T follicular helper cell (primary cell): ENCODE measurements at places on chromosomes 11 and 22.
A peak's percentile ranks its signal among the peaks of the same experiment; 100 is the strongest.

GRCh38 chr11:20037396-20038153 lies 122.7 kb downstream of the DBX1 start:
- DNase-seq: no peak

DNA sequence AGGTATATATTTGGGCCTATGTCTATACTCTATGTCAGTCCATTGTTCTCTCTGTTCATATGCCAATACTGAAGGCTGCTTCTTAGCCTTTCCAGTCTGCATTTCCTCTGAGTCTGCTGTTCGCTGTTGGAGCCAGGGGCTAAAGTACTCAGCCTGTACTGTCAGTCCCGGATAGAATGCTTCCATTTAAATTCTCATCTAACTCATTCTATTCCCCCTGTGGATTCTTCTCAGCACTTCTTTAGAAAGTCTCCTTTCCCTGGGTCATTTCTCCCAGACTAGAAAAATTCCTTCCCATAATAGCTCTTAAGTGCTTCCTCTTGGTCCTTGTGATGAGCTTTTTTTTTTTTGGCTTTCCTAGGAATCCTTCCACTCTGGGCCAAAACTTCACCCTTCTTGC lies 293.1 kb downstream of the KIRREL3 start:
- no peak for DNase-seq

- DNase-seq: no peak
Observed at GRCh38 chr22:28884747-28885350, 1.5 kb downstream of the ZNRF3 start.

DNA sequence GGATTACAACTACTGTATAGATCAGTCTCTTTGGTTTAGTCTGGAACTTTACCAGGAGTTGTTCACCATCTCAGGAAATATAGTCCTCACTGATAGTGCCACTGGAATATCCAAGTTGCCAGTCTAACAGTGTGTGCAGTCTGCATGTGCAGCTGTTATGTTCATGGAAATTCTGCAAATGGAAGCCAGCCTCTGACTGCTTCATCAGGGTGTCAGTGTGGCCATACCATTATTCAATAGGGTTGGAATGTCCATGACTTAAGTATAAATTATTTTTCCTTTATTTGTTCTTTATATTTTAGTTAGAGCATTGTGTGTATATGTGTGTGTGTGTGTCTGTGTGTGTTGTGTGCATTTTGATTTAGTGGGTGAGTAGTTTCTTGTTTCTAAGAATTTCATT lies 51.8 kb downstream of the C11orf96 start:
- no peak for DNase-seq

- DNase-seq: no peak
Observed at GRCh38 chr11:73856031-73856567, 20.5 kb downstream of the COA4 start.

DNA sequence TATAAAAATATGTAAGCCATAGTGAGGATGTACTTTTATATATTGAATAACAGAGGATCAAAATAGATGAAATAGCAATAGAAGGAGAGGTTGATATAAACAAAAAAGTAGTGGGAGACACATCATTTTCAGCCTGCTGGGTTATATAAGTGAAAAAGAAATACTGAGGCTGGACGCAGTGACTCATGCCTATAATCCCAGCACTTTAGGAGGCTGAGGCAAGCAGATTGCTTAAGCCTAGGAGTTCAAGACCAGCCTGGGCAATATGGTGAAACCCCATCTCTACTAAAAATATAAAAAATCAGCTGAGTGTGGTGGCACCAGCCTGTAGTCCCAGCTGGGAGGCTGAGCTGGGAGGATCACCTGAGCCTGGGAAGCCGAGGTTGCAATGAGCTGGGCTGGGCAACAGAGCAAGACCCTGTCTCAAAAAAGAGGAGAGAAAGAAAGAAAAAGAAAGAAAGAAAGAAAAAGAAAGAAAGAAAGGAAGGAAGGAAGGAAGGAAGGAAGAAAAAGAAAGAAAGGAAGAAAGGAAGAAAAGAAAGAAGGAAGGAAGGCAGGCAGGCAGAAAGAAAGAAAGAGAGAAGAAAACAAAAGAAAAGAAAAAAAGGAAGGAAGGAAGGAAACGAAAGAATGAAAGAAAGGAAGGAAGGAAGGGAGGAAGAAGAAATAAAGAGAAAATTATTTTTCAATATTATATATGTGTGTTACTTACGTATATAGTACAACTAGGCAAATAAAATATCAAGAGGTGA lies 7.0 kb upstream of the P2RY2 start:
- DNase-seq: no peak

GRCh38 chr11:2220173-2220771 lies 48.7 kb upstream of the TH start:
- DNase-seq: no peak

DNA sequence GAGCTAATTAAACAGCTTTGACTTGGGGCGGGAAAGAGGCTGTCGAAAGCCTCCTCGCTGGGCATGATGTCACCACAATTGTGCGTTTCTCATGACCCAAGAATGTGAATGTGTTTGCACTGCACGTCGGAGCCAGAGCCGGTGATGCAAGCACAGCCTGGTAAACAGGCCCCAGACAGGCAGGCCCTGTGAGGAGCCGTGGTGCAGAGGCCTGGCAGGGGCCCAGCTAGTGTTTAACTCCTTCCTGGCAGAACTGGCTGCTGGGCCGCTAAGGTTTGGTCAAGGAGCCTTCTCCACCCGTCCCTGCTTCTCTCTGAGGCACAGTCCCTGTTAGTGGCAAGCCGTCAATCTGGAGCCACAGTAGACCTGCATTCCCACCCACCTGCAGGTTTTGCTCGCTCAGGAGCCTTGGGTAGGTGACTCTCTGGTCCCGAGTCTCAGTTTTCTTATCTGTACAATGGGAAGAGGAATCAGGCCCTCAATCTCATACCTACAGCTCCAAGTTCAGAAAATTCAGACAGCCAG lies 25.4 kb upstream of the SMTN start:
- no peak for DNase-seq

GRCh38 chr11:117953024-117953671 lies 23.9 kb upstream of the TMPRSS13 start:
- peak; percentile 15 for DNase-seq

DNA sequence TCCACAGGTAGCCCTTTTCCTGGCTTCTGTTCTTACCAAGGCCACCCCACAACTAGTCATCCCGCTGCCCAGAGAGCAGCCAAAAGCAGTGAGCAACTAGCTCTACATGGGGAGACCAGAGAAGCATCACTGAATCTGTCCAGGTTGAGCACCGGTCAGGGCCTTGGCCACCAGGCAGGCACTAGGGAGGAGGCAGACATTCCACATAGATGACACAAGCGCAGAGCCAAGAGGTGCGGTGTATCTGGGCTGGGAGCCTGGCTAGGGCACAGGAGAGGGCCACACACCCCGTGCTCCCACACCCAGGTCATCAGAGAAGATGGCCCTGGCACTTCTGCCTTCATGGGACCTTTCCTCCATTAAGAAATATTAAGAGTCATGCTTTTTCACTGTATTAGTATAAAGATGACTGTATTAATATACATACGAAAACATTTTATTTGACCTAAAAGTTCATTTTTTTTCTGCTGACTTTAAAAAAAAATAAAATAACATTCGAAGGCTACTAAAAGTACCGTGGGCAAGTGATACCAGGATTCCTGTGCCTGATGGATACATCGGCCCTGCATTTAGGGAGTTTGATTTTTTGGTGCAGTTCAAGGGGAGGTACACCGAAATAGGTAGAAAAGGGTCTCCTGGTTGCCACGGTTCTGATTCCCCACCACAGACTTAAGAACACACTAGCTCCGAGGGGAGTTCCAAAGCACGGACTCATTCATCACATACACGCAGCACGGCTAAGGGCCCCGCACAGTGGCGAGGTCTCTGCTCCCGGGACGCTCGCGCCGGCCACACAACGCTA lies 1.2 kb downstream of the DGCR2 start:
- no peak for DNase-seq

- no peak for DNase-seq
Observed at GRCh38 chr11:129458278-129458677, 82.6 kb downstream of the BARX2 start.

DNA sequence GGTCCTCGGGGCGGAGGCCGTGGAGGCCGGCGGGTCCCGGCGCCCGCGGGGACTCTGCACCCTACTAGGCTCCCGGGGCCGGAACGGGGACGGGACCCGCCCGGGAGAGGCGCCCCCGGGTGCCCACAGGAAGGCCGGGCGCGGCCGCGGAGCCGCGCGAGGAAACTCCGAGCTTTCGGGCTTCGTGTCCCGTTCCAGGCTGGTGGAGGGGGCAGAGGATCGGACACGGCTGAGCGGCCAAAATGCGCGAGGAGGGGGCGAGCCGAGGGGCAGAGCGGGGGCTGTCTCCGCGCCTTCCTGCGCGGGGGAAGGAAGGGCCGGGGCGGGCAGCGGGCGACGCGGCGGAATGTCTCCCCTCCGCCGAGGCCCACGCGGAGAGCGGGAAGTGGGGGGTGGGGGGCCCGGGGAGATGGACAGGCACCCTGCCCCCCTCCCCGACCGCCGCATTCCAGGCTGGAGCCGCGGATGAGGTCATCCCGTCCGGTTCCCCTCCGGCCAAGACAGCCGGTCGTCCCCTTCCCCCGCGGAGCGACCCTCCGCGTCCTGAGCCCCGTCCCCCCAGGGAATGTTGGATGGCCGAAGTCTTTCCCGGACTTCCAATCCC lies 430 bp downstream of the CDC42EP1 start:
- DNase-seq: no peak

DNA sequence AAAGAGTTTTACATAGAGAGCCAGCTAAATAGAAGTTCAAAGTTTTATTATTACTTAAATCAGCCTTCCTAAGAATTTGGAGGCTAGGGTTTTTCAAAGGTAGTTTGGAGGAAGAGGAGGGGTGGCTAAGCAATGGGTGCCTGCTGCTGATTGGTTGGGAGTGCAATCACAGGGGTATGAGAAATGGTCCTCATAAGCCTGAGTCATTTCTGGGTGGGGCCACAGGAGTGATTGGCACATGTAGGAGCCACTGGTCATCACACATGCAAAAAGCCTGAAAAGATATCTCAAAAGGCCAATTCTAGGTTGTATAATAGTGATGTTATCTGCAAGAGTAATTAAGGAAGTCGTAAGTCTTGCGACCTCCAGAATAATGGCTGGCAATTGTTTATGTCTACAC lies 12.9 kb downstream of the OR51L1 start:
- DNase-seq: no peak

DNA sequence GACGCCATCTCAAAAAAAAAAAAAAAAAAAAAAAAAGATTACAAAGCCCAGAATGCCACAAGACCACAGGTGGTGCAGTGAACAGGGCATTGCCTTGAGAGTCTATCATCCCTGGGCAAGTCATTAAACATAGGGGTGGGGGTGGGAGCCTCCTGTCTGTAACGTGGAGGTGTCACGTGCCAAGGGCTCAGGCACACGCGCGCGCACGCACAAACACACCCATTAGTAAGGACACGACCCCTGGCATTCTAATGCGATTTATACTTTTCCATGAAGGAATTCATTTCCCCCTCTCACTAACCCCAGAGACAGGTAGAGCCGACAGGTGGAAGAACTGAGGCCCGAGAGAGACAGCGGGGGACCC lies 5.8 kb upstream of the GCAT start:
- DNase-seq: no peak

DNA sequence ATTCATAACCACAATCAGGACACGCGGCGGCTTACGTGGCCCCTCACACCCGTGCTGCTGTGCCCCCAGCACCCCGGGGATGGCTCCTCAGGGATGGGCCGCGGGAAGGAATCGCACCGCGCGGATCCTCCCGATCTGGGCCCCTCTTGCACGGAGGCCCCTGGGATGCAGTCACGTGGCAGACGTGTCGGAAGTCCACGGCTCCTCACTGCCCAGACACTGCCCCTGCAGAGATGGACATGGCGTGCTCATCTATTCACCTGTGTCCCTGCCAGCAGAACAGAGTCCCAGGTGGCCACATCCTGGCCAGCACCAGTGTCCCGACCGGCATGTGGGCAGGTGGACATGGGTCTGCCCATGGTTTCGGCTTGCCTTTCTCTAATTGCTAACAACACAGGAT lies 12.8 kb downstream of the MOB2 start:
- DNase-seq: no peak

- no peak for DNase-seq
Observed at GRCh38 chr22:32836280-32837123, 35.0 kb downstream of the TIMP3 start.

GRCh38 chr22:49807129-49807528 lies 20.5 kb downstream of the BRD1 start:
- DNase-seq: no peak

DNA sequence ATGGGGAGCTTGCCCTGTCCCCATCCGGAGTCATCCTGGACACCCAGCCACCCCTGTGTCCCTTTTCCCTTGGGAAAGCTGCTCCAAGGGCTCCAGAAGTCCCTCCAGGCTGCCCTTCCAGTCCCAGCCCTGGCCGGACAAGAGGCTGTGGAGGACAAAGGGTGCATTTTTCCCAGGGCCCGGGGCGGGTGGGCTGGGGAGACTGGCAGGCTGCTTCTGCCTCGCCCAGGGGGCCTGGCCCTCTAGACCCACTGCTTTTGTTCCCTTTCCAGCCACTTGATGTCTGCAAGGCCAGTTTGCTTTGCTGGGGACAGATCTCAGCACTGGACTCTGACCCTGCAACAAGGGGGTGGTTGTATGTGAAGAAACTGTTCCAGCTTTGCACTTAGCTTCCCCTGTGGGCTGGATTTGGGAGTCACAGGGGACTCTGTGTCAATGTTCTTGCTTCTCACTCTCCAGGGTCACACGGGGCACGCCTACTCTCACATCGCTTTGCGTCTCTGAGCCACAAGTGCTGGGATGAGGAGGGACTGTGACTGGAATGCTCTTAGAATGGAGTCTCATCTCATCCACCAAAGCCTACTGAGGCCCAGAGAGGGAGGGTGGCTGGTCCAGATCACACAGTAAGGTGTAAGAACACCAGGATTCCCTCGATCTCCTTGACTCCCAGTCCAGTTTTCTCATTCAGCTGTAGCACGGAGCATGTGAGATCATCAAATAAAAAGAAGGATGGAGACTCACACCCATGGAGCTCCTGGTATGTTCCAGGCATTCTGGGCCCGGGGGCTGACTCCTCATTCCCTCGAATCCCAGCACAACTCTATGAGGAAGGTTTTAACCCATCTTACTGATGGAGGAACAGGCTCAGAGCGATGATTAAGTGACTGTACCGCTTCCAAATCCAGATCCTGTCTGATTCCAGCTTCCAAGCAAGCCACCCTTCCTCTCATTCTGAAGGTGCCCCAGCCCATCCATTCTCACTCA lies 59.9 kb downstream of the FBXO7 start:
- no peak for DNase-seq

- DNase-seq: no peak
Observed at GRCh38 chr22:43926349-43926710, 2.7 kb downstream of the PNPLA3 start.

- DNase-seq: no peak
Observed at GRCh38 chr11:65128182-65129145, 5.9 kb downstream of the SYVN1 start.

DNA sequence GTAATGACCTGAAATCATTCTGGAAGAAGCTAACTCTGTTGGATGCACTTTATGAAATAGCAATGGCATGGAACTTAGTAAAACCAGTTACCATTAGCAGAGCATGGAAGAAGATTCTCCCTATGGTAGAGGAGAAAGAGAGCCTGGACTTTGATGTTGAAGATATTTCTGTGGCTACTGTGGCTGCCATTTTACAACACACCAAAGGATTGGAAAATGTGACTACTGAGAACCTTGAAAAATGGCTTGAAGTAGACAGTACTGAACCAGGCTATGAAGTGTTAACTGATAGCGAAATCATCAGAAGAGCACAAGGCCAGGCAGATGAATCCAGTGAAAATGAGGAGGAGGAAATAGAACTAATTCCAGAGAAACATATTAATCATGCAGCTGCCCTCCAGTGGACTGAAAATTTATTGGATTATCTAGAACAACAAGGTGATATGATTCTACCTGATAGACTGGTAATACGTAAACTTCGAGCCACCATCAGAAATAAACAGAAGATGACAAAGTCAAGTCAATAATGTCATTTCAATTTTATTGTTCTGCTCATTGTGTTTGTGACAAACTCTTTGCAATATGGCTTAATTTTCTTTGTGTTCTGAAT lies 2.0 kb downstream of the JRKL start:
- no peak for DNase-seq
